ENCODE measurements at places on chromosomes 12 and 14.

- DNase-seq = peak; percentile 87
Measured at GRCh38 chr12:93361151-93361919, 16.4 kb upstream of the NUDT4 start.

- DNase-seq = no peak
Measured at GRCh38 chr12:122160761-122161160, 13.3 kb downstream of the IL31 start.

- no peak for DNase-seq
Measured at GRCh38 chr14:23069413-23069806, 12.1 kb upstream of the CDH24 start.

GRCh38 chr14:75433631-75434071 lies 5.8 kb downstream of the JDP2 start:
- DNase-seq = no peak

Data from NCI-H2081 (cell line).